ENCODE measurements at places on chromosomes 6 and 20.

DNA sequence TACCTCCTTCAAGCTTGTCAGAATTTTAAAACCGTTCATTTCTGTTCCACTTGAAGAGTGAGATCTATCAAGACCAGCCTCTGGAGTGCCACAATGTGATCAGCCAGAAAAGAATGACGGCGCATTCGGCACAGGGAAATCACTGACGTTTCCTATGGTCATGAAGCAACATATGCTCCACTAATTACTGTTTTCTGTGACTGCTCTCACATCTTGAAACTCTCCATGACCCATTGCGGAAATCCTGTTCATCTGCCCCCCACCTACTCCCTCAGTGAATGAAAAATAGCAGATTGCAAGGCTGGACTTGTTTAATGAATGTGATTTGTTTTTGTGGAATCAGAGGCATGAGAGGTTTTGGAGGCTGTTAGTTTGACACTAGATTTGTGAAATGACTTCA is 53.2 kb downstream of the SAMD5 start:
- DNase-seq, result no peak

DNA sequence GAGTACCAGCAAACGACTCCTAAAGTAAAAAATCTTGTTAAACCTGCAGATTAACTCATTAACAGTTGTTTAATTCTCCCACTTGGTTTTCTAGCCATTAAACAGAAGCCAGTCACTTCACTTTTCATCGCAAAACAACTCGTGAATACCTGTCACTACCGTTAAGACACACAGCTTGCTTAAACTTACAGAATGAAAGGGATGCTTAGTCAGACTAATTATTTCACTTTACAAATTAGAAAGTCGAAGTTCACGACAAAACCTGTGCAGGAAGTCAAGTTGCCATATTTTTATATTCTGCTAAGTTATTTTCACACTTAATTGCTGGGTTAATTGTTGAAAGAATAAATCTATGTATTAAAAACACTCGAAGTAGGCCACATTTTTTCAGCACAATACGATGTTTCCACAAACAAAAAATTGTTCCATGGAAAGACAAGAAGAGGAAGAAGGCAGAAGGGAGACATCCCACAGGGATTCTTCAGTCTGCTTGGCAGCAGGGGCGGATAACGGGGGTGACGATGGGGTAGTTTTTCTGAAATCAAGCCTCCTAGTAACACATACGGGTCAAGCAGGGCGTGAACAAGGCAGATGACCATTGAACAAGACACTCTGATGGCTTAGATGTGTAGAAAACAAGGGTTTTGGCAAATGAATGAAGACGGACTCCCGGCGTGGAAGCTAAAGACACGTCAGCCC is 933 bp downstream of the SSR1 start:
- no peak for DNase-seq

DNA sequence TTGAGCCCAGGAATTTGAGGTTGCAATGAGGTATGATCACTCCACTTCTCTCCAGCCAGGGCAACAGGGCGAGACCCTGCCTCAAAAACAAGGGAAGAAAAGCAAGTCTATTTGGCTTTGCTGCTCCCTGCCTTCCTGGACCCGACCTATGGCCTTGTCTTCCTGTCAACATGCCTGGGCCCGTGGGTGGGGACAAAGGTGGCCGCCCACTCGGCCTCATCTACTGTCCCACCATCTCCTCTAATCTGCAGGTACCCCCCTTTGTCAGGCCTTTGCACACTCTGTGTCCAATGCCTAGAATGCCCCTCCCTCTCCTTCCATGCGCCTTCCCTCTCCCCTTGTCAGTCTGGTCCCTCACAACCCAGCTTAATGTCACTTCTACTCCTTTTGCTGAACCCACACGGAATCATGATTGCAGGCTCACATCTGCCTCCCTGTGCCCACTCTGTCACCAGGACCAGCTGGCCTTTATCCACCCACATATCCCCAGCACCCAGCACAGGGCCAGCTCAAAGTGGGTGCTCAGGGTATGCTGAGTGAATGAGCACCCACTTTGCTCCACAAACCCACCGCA is 40.3 kb downstream of the MDFI start:
- no peak for DNase-seq

DNA sequence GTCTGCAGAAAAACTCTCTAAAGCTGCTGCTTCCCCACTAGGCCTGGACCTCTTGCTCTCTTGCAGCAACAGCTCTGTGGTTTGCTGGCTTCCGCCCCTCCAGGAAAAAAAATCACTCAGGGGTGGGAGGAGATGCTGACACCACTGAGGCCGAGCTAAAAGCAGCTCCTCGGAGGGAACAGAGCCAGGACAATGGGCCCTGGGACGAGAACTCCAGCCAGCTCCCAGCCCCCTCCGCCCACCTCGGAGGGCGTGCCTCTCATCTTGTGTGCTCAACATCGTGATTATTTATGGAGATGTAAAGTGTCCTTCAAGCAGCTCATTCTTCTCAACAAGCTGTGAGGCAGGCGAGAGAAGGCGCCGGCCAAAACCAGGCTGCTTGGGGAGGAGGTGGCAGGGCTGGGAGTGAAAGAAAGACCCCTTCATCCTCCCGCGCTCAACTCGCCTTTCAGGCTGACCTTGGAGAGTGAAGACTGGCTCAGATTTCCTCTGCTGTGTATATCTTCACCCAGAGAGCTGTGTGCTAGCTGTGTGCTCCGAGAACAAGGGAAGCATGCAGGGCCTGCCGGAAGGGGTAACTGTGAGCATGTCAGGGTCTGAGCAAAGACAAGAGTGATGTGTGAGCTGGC is 53.5 kb upstream of the LRFN2 start:
- no peak for DNase-seq

GRCh38 chr6:108521616-108522107 is 39.1 kb upstream of the FOXO3 start:
- DNase-seq, result no peak

DNA sequence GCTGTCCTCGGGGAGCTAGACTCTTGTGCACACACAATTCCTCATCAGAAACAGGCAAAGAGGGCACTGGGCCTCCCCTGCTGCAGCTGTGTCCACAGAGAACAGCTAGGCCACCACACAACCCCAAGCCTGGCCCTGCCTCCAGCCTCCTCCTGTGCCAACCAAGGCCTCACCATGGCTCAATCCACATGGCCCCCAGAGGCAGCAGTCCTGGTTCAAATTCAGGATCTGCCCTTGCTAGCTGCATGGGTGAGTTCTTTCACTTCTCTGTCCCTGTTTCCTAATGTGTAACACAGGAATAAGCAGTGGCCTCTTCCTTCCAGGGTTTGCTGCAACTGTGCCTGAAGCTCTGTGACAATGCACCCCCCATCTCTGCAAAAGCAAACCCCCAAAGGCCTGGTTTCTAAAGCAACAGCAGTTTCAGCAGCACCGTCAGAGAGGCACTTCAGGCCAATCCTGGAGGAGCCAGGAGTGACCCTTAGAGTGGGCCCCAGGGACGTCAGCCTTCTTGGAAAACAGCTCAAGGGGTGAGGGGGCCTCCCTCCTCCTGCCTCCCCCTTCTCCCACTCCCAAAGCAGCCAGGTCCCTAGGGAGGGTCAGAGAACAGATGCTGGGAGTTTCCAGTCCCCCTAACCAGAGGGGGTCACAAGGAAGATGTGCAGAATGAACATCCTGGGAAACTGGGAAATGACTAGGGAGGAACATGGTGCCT is 2.2 kb downstream of the ADISSP start:
- DNase-seq, result no peak

DNA sequence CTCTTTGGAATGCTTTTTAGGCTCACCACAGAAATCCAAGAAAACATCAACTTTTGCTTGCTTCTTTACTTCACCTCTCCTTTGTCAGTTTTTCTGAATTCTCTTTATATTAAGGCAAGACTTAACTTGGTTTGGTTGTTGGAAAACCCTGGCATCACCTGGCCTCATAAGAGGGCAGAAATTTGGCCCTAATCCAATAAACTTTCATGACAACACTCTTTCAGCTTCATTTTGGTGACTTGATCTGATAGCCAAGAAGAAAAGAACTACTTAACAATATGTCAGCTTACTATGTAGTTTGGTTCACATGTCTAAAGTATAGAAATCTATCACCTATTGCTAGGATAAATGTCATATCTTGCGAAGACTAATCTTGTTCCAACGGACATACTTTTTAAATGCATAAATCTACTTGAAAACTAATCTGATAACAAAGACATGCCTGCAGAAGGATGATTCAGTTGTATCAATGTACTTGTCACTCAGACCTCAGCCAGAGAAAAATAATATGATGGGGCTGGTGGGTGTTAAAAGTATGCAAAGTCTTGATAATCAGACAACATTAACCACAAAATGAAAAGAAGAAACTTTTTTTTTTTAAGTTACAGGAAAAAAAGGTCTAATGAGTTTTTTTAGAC is 19.3 kb upstream of the HBS1L start:
- no peak for DNase-seq

DNA sequence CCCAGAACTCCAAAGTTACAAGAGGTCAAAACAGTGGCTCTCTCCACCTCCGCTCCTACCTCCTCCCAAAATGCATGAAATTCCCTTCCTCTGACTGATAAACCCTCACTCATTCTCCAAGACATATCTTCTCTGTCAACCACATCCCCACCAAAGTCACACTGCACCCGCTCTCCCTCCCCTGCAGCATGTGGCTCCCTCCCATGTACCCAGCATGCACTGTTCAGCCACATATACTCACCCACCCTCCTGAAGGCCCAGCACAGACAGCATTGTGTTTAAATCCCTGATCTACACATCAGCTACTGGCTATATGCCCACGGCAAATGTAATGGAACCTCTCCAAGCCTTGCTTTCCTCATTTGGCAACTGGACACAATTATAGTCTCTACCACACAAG is 5.5 kb upstream of the POU5F1 start:
- no peak for DNase-seq

DNA sequence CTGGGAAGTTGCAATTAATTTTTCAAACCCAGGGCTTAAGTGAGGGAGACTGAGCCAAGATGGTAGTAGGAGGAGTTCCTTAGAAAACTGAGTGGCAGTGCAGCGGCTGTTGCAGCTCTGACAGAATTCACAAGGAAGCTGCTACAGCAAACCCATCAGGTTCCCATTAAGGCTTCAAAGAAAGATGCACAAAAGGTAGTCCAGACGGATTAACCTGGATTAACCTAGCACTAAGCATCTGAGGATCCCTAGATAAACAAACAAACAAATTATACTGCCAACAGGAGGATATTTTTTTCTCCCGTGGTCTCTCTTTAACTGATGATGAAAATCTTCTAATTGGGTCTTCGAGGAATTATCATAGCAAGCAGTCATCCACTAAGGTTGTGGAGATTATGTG is 5.2 kb downstream of the TENT5A start:
- DNase-seq, result no peak

DNA sequence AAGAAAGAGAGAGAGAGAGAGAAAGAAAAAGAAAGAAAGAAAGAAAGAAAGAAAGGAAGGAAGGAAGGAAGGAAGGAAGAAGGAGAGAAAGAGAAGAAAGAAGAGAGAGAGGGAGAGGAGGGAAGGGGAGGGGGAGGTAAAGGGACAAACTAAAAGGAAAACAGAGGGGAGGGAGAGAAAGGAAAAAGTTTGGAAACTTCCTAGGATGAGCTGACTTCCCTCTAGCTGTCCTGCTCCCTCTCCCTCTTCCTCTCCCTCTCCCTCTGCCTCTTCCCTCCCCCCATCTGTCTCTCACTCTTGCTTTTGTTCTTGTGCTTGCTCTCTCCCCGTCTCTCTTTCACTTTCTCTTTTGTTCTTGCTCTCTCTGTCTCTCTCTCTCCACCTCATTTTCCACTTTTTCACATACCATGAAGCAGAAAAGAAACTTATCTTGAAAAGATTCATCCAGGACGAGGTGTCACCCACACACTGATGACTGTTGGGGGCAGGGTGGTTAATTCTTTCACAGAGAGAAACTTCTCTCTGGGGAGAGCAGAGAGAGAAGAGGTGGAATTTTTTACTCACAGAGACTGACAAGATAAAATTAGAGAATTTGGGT is 56.4 kb upstream of the DUSP22 start:
- no peak for DNase-seq

- no peak for DNase-seq
Observed at GRCh38 chr6:159084493-159085091, 39.8 kb upstream of the TAGAP start.

GRCh38 chr20:34410336-34410735 is 47.3 kb downstream of the ITCH start:
- DNase-seq, result no peak

- DNase-seq, result no peak
Observed at GRCh38 chr20:5890773-5891441, 59.4 kb downstream of the TRMT6 start.

DNA sequence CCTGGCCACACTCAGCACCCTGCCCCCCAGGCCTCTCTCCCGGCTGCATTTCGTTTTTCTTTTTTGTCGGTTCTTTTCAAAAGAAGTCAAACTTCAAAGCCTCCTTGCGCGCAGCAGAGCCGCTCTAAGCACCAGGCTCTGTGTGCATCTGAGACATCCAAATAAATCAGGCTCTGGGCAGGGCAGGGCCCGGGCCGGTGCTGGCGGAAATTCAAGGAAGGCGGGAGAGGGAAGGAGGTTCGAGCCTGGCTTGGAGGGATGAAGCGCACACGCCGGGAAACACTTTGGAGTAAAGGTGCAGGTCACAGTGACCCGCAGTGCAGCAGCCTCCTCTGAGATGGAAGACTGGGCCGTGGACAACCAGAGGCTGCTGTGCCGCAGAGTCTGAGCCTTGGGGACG is 5.8 kb downstream of the GATA5 start:
- DNase-seq, result no peak

DNA sequence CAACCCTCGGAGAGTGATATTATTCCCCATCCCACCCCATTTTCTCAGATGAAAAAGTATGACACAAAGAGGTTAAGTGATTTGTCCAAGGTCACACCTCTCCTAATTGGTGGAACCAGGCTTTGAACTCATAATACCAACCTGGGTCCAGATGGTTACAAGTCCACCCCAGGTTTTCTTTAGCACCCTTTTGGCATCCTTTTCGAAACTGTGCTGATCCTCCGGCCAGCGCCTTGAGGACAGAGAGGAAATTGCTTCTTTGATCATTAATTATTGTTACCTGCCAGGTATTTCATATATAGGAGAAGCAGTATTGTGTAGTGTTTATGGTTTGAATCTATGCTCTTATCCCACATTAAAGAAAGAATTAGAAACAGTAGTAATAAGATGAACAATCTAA is 29.3 kb upstream of the PDYN start:
- DNase-seq, result no peak

DNA sequence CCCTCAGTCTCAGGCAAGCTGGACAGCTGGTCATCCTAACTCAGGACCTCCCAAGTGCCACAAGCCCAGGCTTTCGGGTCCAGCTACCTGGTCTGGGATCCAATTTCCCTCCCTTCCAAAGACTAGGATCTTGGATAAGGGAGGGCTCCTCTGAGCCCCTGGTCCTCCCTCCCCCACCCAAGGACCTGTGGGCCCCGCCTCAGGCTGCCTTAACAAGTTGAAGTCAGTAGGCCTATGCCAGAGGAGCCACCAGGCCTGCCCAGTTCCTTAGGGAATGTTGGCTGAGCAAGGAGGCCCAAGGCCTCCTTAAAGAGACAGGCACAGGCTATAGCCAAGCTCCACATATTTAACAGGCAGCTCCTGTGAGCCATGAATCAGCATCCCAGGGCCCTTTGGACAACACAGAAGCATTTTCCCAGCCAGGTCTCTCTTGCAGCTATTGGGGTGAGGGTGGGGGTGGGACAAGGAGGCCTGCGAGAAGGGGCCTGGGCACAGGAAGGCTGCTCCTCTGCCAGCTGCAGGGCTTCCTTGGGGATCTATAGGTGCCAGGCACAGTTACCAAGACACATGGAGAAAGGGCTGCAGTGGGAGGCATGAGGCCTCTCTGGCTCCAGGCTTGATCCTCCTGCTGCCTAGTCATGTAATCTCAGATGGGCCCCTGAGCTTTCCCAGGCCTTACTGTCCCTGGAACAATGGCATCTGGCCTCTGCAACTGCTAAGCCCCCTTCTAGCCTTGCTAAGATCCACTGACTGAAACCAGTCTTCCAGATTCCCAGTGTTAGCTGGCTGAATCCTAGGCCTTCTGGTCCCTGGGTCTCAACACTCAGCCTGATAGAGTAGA is 27.4 kb upstream of the NOL4L start:
- DNase-seq, result no peak
